Dorsolateral prefrontal cortex (tissue), 122 donors: ENCODE measurements at places on chromosomes 16 and 17. TPM values are rescaled to one million over a fixed set of nuclear protein-coding genes. Genes with fewer than 3 reads are reported as not detected.

SPN gene
- total RNA-seq = 2.1 TPM

ASB16 gene
- 1.0 TPM for total RNA-seq

DNA sequence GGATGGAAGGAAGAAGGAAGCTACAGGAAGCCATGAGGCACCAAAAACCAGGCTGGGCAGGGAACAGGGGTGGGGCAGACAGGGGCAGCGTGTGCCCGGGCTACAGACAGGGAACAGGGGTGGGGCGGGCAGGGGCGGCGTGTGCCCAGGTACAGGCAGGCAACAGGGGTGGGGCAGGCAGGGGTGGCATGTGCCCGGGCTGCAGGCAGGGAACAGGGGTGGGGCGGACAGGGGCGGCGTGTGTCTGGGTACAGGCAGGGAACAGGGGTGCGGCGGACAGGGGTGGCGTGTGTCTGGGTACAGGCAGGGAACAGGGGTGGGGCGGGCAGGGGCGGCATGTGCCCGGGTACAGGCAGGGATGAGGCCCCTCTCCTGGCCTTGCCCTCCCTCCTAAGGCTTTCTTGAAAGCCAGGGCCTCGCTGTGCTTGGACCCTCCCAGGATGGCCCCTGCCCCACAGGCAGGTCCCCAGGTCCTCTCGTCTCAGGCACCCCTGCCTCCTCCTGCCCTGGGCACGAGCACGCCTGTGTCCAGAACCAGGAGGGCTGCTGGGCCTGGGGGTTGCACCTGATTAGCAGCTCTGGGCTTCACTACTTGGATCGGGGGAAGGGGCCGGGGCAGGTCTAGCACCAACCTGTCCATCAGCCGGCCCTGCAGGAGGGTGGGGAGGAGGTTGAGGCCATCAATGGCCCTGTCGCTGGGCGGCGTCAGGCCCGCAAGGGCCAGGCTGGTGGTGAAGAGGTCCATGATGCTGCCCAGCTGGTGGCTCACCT lies 14.5 kb upstream of the APRT start:
- no peak for DNase-seq

DNA sequence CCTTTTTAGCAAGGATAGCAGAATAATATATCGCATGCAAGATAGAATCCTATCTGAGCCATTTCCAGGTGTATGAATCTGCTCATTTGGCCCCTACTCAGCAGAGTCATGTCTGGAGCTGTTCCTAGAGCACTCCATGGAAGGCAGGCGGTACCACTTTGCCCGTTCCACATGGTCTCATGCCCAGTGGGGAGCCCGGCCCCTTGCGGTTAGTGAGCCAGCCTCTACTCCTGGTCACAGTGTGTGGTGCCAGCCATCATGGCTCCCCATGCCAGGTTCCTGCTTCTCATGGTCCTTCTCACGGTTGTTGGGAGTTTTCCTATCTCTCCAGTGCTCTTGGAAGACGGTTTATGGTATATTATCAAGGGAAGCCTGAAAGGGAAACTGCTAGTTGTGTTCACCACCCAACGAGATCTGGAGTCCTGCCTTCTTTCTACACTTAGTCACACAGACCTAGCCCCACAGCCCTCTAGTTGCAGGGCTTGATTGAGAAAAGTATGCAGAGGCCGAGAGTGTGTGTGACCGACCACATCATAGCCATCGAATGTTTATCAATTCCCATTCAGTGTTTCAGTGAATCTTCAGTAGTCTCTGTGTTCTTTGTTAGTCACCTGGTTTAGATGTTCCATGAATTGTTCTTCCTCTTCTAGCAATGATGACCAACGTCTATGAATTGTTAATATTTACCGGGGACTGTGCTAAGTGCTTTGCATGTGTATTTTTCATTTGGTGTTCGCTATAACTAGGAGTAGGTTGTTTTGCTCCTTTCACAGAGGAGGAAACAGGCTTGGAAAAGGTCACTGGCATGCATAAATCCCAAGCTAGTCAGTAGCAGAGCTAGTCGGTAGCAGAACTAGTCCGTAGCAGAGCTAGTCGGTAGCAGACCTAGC lies 9.6 kb downstream of the JPT2 start:
- no peak for DNase-seq

KRT20 gene
- total RNA-seq = not detected

DNA sequence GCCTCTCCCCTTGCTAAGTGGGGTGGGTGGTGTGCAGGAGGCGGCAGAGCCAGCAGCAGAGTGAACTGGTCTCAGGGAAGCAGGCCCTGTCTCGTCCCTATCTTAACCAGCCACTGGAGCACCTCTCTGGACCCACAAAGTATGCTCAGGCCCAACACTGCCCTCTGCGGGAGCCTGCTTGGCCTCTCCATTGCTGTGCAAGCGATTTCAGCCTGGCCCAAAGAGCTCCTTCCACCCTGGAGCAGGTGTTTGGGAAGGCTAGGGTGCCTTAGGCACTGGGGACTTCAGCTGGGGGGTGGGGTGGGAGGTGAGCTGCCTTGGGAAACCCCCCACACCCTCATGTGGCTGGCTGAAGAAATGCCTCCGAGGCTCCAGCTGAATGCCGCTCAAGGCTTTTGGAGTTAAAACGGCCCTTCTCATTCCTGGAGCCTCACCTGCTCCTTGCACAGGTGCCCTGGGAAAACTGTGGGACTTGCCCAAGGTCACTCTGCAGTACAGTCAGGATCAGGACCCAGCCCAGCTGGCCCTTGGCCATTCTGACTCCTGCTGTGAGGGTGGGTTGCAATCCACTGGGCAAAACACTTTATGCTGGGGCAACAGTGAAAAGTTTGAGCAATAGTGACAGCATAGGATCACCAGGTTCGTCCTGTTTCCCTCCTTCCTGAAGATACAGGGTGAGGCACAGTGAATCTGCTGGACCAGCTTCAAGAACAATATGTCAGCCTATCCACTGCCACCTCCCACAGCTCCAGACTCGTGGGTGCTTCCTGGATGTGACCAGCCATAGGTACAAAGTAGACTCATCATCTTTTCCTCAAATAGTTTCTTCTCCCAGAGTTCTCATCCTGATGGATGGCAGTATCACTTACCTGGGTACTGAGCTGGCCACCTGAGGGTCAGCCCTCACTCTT lies 5.9 kb upstream of the UBE2O start:
- no peak for DNase-seq

GRCh38 chr17:16106161-16106891 lies 106.7 kb downstream of the TTC19 start:
- peak; percentile 50 for DNase-seq

DNA sequence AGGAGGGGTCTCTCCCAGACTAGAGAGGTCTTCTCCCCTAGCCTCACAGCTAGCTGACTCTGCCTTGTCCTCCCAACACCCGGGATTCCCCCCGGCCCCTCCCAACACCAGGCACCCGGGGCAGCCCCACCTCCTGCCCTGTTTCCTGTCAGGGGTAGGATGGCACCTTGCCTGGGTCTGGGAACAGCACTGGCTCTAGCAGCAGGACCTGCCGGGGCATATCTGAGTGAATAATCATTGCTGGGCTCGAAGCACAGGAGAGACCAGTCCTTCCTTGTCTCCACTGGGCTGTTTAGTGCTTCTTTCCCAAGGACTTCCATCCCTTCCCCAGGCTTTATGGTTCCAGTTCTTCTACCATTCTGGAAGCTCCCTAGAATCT lies 25.7 kb downstream of the MINK1 start:
- DNase-seq = no peak

GRCh38 chr16:58345574-58346354 lies 46.5 kb upstream of the GINS3 start:
- no peak for DNase-seq

GRCh38 chr17:77085926-77086432 lies 54.8 kb upstream of the SEC14L1 start:
- no peak for DNase-seq

CRYM gene
- 69.5 TPM for total RNA-seq

DNA sequence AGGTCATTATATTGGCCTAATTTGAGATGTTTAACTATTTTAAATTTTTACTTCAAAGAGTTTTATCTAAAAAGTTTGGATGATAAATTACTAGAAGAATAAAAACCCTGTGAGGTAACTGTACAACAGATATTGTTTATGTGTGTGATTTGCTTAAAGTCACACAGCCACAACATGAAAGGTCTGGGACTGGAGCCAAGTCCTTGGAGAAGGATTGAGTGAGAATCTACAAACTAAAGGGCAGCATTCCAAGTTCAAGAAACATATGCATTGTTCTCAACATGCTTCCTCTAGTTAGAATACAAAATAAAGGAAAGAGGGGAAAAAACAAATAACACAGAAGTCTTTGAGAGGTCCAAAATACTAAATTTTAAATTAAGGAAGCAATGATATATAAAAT lies 131.5 kb upstream of the MON1B start:
- no peak for DNase-seq

MAZ gene
- total RNA-seq = 164 TPM

GRCh38 chr17:8862213-8863056 lies 5.0 kb downstream of the PIK3R6 start:
- no peak for DNase-seq

ORMDL3 gene
- 47.1 TPM for total RNA-seq

DNA sequence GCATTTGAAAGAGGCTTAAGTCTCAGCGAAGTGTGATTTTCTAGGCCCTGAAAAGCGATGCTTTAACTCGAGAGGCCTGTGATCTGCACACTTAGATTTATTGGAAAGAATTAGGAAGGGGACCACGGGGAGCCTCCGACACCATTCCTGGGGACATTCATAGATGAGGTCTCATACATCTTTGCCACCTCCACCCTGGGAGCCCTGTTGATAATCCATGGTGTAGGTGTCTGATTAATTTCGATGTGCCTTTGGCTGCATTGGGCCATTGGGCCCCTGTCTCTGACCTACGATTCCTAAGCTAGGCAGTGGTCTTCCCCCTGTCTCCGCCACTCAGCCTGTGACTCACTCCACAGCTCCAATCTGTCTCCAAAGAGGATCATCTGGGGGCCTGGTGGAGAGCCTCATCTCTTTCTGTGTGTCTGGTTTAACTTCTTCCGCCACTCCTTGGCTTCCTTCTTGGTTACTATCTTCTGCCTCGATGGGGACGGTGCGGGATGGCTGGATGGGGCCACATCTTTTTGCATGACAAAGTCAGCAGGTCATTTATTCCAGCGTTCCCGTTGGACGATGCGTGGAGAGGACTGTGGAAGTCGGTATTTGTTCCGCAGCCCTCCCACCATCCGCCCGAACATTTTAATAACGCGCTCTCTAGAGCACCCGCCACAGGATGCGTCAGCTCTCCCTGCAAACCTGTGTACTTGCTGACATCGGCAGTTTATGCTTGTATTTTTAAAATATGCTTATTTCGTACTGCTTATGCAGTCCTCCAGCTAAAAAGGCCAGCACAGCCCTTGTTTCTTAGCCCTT lies 109.3 kb downstream of the IRX3 start:
- no peak for DNase-seq
